ENCODE measurements at places on chromosomes 6 and 20.
A peak's percentile ranks its signal among the peaks of the same experiment; 100 is the strongest.

DNA sequence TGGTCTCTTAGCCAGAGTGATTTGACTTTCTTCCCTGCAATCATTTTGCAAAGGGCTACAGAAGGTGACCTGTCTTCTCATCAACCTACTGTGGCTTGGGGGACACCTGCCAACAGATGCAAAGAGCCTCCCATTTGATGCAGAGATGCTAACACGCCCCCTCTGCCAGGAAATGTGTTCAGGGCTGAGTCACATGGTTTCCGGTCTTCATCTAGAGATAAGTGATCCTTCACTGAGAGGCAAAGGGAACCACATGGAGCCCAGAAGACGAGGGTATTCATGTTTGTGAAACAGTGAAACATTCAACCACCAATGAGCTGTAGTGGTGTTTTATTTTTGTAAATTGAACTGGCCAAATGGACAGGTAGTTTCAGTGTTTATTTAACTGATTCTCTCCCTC, 109.0 kb upstream of the RIN2 start:
- DNase-seq = no peak

DNA sequence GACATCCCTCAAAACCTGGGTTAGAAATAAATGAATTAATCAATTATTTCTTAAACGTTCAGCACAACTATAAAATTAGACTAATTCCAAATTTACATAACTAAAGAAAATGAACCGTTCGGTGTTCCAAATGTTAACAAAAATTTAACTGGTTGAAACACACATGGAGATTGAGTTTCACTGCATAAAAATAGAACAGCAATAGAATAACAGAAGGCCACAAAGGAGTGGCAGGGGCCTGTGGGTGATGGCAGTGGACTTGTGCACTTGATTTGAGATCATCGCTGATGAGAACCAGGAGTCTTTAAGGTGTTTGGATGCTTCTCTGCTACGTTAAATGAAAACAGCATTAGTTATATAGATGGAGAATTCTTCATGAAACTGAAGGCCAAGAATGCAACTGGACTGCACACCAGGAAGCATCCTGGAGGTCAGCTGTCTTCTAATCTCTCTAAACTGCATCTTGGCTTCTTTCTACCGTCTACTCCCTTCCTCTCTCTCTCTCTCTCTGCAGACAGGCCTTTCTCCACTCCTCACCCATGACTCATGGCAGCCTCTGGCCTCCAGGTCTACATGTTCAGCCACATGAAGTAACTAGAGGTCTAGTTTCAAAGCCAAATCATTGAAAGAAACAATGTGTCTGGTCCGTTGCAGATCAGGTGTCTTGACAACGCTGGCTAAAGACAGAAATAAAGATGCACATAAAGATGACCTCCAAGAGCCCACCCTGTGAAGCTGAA, 111.3 kb downstream of the SIM1 start:
- no peak for DNase-seq

- no peak for DNase-seq
Observed at GRCh38 chr6:162856885-162857284, 129.1 kb downstream of the PACRG start.

DNA sequence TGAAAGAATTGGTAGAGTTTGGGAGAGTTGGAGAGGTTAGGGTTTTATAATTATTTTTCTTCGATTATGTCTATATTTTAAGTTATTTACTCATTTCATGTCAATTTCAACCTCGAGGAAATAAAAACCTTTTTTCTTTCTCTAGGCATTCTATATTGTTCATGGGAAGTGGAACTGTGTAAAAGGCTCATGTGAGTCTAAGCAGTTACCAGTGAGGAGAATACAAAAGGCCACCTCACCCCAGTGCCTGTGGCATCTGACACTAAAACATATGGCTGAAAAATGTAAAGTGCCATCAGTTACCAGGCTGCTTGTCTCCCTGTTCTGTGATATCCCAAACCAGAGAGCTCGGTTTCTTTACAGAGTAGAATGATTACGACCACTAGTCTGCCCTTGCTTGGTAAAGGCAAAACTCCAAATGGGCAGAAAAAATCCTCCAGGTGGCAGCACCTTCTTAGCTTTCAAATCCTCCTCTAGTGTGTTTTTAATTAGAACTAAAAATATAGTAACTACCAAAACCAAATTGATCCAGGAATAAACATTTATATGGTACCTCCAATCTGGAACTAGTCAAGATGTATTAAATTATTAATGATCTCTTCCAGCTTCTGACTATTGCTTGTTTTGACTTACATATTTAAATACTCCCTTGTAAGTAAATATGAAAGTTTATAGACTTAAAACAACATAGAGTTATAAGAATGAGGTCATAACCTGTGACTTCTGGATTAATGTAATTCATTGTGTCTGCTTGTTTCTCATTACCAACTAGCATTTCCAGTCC, 122.6 kb upstream of the MCHR2 start:
- no peak for DNase-seq

- DNase-seq = no peak
Observed at GRCh38 chr20:46837083-46837482, 57.6 kb upstream of the EYA2 start.

GRCh38 chr6:27205375-27206278, 41.9 kb upstream of the PRSS16 start:
- DNase-seq = no peak

DNA sequence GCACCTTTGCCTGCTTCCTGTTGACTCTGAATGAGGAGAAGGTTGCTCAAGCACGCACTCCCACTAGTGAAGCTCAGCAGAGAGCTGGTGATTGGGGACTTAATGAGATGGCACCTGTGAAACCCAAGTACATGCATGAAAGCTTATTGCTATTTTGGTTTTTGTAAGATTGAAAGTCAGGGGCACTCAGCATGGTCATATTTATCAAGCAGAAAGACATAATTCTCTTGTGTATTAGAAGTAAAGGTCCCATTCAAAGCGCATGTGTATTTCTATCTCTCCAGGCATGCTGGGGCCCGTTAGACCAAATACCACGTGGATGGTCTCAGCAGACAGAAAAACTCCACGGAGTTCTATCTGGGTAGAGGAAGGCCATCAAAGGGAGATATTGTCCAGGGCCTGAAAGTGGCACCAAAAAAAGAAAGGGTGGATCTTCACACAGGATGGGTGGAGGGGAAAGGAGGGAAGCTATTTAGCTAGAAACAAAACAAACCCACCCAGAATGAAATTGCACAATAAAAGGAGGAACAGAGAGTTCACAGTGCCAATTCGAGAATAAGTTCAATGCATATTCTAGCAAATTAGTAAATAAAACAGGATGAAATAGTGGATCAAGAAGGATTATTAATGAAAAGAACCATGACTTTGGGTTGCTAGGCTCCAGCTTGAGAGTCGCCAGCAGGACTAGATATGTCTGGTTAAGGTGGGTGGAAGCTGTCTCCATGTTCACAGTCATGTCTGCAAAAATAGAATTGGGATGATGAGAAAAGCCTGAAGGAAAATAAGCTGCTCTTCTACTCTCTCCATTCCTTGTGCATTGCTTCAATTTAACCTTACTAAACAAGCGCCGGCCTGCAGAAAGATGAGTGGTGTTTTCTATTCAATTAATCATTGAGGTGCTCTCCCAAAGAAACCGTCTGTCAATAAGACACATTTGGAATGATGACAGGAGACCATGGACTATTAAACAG, 224.9 kb upstream of the DTNBP1 start:
- DNase-seq = peak; percentile 21

DNA sequence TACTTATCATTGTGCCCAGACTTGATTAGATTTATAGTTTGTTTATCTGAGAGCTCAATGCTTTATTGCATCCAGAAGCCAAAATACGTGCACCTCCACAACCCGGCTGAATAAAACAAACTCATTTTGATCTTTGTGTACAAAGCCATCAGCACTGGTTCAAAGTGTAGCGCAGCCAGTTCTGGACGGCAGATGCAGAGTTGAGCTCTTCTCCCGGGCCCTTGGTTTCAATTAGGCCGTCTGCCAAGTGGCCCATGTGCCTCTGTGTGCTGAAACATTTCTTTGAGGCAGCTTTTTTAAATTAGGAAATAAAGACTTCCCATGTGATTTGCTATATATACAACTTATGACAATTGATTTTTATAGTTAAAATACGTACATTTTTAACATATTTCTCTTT, 96.2 kb upstream of the RSPO3 start:
- DNase-seq = no peak

- DNase-seq = no peak
Observed at GRCh38 chr6:28758046-28758817, 165.6 kb downstream of the TRIM27 start.

- no peak for DNase-seq
Observed at GRCh38 chr6:44545224-44545623, 157.7 kb downstream of the CDC5L start.

DNA sequence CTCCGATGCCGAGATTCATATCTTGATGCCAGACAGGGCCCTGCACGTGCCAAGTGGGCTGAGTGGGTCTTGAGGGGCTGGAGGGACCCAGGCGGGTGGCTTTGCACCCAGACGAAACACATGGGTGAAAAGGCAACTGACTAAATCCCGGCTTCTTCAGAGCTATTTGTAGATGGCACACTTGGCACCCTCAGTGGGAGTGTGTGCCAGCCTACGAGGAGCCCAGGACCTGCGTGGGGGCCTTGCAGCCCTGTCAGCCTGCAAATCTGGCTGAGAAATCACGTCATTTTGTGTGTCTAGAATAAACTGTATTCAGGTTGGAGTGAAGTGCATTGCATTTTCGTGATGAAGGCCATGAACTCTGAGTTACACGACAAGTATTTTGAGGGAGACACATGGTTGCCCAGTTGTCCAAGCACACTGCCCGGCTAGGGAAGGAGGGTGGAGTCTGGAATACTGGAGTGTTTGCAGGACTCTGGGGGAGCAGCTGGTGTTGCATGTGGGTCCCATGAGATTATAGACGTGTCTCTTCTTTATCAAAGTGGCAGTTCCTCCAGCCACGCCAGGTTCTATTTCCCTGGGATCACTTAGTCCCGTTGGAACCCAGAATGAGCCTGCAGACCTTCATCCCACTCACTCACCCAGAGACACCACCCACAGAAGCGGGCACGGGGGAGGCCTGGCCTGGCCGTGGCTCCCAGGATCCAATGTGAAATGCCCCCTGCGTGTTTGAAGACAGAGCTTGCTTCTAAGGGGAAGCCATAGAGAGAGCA, 60.2 kb downstream of the DLL1 start:
- no peak for DNase-seq

- peak; percentile 58 for DNase-seq
Observed at GRCh38 chr6:125314009-125314581, 12.3 kb upstream of the HDDC2 start.

- no peak for DNase-seq
Observed at GRCh38 chr6:106906232-106906631, 68.3 kb downstream of the CD24 start.

DNA sequence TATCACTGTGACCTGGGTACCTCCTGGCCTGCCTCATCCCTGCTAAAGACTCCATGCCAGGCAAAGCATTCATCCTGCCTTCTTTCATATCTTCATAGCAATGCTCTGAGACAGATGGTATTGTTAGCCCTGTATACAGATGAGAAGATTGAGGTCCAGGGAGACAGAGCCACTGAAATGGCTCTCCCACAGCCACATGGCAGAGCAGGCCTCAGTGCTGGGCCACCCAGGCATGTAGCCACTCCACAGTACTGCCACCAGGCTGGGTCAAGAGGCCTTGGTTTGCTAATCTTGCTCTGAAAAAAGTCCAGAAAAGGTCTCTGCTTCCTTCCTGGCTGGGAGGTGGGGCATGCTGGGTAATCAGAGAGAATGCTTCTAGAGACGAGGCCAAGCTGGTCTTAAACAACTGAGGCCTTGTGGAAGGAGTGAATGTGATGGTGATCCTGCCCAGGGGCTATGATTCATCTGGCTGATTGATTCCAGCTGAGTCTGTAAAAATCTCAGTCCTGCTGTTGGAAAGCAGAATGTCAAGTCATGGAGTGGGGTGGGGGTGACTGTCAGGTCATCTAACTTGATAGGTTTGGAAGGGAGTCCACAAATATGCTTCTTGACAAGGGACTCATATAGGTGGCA, 29.8 kb downstream of the HM13 start:
- DNase-seq = no peak

GRCh38 chr20:5191829-5192569, 65.2 kb downstream of the CDS2 start:
- DNase-seq = peak; percentile 46

GRCh38 chr6:2510316-2510715, 240.4 kb downstream of the MYLK4 start:
- no peak for DNase-seq

- no peak for DNase-seq
Observed at GRCh38 chr6:24140591-24140990, 14.6 kb downstream of the NRSN1 start.

GRCh38 chr20:58256842-58257241, 28.4 kb upstream of the ANKRD60 start:
- DNase-seq = no peak

DNA sequence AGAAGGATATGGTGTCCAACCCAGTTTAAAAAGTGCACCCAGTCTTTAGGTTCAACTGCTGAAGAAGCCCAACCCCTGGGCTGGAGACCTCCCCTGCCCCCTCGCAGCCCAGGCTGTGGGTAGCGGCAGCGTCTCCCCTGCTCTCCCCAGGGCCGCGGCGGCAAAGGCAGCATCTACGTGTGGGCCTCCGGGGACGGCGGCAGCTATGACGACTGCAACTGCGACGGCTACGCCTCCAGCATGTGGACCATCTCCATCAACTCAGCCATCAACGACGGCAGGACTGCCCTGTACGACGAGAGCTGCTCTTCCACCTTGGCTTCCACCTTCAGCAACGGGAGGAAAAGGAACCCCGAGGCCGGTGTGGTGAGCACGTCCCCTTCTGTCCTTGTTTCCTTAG, 77.6 kb downstream of the BFSP1 start:
- no peak for DNase-seq

All from bone marrow (tissue), 2 donors.